Heart left ventricle (tissue), 16 donors: ENCODE measurements at places on chromosomes 4 and X. TPM values are rescaled to one million over a fixed set of nuclear protein-coding genes. Genes with fewer than 3 reads are reported as not detected.

DNA sequence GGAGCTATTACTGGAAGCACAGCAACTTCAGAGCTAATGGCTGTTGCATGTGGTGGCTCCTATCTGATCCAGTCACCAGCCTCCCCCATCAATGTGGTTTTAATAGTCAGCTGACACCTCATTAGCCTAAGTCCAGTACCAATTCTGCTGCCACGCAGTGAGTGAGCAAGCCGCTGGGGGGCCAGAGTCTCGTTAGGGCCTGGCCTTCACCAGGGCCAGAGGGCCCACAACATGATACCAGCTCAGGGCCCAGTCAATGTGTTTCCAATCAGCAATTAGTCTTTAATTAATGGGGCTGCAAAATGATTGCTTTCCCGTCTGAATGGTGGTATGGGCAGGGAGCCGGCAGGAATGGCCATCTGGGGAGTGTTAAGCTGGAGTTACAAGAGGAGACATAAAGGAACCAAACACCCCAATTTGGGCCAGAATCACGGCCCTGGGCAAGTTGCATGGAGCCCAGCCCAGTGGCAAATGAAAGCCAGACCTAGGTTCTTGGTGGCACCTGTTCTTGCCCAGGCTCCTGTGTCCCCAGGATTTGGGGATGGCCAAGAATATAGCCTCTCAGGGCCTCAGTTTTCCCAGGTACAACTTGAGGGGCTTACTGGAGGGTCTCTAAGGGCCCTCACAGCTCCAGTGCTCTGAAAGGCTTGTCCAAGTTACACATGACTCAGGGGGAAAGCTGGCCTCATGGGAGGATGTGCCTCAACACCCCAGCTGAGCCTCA, 119.2 kb downstream of the EFNB1 start:
- H3K4me3 ChIP-seq: no peak overlapping the region
- no peak for DNase-seq

GRCh38 chrX:121322159-121322558, 274.7 kb downstream of the GLUD2 start:
- DNase-seq: no peak
- H3K27ac ChIP-seq: no peak overlapping the region
- no peaks in the 10 kb centered on the region for H3K4me1 ChIP-seq
- H3K36me3 ChIP-seq: no peaks in the 10 kb centered on the region

Gene RTL3
- total RNA-seq: 0.23 TPM

GRCh38 chrX:155747520-155747919, 133.6 kb upstream of the VAMP7 start:
- H3K4me1 ChIP-seq: no peaks in the 10 kb centered on the region
- H3K36me3 ChIP-seq: no peaks in the 10 kb centered on the region
- no peak overlapping the region for H3K4me3 ChIP-seq
- peak; percentile 51 for DNase-seq

DNA sequence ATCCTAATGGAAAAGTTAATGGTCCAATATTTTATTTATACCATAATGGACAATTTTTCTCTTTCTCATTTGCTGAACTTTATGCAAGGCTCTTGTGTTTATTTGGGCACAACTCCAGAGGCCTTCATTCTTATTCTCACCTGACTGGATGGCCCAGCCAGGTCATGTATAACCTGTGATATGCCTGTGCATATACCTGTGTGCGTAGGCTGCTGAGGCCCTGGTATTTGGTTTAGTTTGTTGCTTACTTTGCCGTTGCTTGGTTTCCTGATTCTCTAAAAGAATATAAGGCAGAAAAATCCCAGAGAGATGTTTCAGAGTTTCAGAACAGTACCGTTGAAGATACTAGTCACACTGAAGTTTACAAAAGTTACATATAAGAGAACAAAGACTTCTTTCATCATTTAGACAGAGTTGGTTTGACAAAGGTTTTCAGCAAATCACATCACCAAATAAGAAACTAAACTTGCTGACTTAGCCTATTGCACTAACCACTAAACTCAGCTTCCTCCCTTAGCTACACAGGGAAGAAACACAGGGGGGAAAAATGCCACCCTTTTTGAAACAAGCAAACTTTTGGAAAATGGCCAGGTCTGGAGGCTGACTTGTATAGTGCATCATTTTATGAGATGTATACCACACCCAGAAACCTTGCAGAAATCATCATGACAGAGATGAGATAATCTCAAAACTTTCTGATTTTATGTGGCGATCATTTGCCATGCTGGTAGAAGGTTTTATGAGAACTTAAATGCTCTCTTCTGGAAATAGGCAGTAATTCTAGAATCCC, 248.5 kb downstream of the GRIA3 start:
- no peaks in the 10 kb centered on the region for H3K36me3 ChIP-seq
- no peak overlapping the region for H3K4me3 ChIP-seq
- H3K27ac ChIP-seq: no peak overlapping the region
- H3K27me3 ChIP-seq: no peaks in the 10 kb centered on the region

GRCh38 chr4:39715788-39716187, 17.9 kb downstream of the UBE2K start:
- no peaks in the 10 kb centered on the region for H3K27me3 ChIP-seq
- H3K4me1 ChIP-seq: peaks cover 20% of the 10 kb centered on the region
- H3K27ac ChIP-seq: no peak overlapping the region
- DNase-seq: no peak
- H3K36me3 ChIP-seq: no peaks in the 10 kb centered on the region
- H3K4me3 ChIP-seq: no peak overlapping the region

- no peak overlapping the region for H3K27ac ChIP-seq
- H3K4me1 ChIP-seq: no peaks in the 10 kb centered on the region
- no peak overlapping the region for H3K4me3 ChIP-seq
- H3K36me3 ChIP-seq: no peaks in the 10 kb centered on the region
- H3K27me3 ChIP-seq: no peaks in the 10 kb centered on the region
These were observed 30.8 kb upstream of the PLA2G12A start for GRCh38 chr4:109760682-109761081.

Gene TRIM75
- not detected for total RNA-seq

Gene CCDC110
- 0.98 TPM for total RNA-seq

- no peaks in the 10 kb centered on the region for H3K27me3 ChIP-seq
- no peak overlapping the region for H3K4me3 ChIP-seq
- H3K4me1 ChIP-seq: no peaks in the 10 kb centered on the region
- no peak overlapping the region for H3K27ac ChIP-seq
- H3K36me3 ChIP-seq: no peaks in the 10 kb centered on the region
- no peak for DNase-seq
These were observed 336.3 kb upstream of the BMP3 start for GRCh38 chr4:80694171-80694570.

Gene AR
- total RNA-seq: 22.5 TPM

DNA sequence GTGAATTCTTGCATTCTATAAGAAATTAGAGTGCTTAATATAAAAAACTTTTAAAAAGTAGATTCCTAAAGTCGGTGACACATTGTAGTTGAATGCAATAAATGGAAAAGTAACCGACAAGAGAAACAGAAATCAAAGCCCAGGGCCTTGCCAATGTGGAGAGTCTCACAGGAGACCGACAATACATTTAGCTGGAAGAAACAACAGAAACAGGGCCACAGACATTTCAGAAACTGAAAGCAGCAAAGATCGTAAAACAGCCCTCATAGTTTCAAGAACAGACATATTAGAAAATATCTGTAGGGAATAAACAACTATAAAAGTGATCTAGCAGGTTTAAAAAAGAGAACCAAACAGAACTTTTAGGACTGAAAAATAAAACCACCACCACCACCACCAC, 49.5 kb downstream of the STAP1 start:
- no peak for DNase-seq
- H3K4me1 ChIP-seq: no peaks in the 10 kb centered on the region
- H3K36me3 ChIP-seq: no peaks in the 10 kb centered on the region

GRCh38 chr4:170990989-170991589, 822.1 kb upstream of the GALNTL6 start:
- no peak overlapping the region for H3K27ac ChIP-seq
- H3K27me3 ChIP-seq: no peaks in the 10 kb centered on the region
- H3K36me3 ChIP-seq: no peaks in the 10 kb centered on the region
- H3K4me3 ChIP-seq: no peak overlapping the region

Gene TMPRSS11D
- total RNA-seq: not detected

Gene NXF2B
- not detected for total RNA-seq

- H3K4me1 ChIP-seq: no peaks in the 10 kb centered on the region
- no peak for DNase-seq
- H3K4me3 ChIP-seq: no peak overlapping the region
- H3K36me3 ChIP-seq: no peaks in the 10 kb centered on the region
These were observed 204.9 kb downstream of the EVC2 start for GRCh38 chr4:5503336-5503936.
